GM12891 (cell line): ENCODE measurements at places on chromosomes 4 and X.

GRCh38 chr4:8646296-8647093 is 53.9 kb downstream of the CPZ start:
- DNase-seq, result no peak

DNA sequence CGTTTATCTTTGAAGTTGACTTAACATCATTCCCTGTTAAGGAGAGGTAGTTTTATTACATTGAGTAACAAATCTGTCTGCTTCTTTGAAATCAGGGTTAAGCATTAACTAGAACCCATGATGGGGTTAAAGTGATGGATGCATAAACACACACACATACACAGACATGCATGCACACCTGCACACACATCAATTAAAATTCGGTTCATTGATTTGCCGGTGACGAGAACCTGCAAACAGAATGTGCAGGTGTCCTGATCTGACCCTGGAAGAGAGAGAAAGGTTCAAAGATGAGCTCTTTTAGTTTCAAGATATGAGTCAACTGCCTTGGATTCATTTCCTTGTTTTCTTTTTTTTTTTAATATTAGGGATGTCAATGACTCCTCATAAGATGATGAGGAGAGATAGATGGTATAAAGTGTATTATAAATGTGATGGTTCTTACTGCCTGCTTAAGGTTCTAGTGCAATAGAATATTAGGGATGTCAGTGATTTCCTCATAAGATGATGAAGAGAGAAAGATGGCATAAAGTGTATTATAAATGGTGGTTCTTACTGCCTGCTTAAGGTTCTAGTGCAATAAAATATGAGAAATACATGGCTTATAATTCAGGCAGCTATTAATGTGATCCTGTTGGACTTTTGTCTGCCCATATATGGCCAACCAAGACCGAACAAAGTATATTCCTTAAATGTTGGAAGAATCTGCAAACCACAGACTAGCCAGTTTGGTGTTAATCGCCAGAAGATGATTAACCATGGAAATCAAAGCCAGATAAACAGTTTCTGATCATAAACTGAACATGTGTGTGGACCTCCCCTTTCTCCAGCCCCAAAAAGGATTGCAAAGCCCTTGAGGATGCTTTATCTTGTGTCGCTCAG is 14.1 kb upstream of the CD99 start:
- DNase-seq, result no peak

DNA sequence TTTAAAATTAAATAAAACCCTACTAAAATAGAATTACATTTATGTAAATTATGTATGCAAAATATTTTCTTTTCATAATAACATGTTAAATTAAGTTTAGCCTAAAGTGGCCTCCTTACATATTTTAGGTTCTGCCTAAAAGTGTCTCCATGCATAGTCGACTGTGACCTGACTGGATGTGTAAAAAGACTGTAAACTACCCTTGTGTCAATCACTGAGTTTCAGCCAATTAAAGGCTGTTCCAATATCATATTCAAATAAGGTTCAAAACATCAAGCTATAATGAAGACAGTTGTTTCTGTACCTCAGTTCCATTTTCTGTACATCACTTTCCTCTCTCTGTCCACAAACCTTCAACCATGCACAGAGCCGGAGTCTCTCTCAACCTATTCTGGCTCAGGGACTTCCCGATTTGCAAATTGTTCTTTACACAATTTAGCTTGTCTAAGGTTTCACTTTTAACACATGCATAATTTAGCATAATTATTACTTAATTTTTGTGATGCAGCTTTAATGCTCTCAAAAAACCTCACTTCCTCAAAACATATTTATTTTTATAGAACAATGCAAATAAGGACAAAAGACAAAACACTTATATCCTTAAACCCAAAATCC is 60.1 kb downstream of the SH3RF1 start:
- no peak for DNase-seq

DNA sequence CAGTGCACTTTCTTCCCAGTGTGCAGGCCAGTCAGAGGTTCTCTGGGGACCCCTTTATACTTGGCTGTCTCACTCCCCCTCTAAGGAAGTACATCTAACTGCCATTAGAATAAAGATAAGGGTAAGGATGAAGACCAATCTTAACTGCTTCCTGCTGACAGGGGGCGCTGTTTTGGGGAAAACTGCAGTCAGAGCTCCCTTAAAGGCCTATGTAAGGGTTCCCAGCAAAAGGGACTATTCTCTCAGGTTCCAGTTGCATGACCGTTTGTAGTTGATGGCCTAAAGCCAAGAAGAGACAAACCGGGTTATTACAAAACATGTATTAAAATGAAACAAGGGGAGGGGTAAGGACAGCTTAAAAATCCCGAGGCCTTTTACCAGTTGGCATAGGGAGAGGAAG is 115.6 kb upstream of the SPIN4 start:
- no peak for DNase-seq

- no peak for DNase-seq
Observed at GRCh38 chr4:176601124-176601523, 191.6 kb downstream of the VEGFC start.

GRCh38 chrX:150508451-150509367 is 59.7 kb upstream of the MTM1 start:
- DNase-seq, result no peak

- DNase-seq, result no peak
Observed at GRCh38 chr4:78591404-78591803, 39.8 kb downstream of the ANXA3 start.

DNA sequence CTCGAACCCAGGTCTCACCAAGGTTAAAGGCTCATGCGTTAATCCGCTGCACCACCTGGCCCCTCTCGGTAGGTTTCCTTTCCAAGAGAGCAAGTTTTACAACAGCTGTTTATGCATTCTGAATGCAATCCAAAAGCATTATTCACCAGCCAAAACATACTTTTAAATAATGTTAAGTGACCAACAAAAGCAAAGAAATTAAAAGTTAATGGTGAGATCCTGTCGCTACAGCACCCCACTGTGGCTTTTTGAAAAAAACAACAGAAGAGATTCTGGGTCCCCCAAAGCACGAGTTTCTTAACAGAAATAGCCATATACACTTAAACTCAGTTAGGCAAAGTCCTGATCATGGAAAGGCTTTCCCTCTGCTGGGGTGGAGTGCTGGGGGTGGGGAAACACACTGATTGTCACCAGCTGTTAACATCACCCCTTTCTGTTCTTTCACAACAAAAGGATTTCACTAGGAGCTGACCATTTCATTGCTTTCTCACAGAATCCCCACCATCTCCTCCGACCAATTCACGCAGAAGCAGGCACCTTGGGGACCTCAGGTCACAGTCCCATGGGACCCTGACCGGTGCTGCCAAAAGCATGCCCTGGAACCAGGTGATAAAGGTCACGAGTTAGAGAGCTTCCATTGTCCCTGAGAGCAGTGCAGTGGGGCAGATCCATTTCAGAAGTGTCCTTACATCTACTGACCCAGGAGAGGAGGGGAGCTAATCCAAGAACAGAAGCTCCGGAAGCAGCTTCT is 51.2 kb downstream of the ZNF827 start:
- no peak for DNase-seq

GRCh38 chr4:89837385-89837992 is 528 bp upstream of the SNCA start:
- peak; percentile 25 for DNase-seq

DNA sequence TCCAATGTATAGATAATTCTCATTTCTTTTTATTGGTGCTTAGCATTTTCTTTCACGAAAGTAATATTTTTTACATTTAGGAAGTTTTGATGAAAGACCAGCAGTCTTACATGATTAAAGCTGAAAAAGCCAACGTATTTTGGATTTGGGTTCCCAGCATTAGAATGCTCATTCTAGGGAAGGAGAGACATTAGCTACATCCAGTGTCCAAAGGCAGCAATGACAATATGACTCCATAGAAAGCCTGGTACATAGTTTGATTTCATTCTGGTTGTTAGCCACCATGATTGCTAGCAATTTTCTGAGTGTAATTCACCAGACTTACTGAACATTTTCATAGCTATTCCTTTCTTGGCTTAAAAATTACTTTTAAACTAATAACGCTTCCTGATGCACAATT is 1397.5 kb downstream of the PCDH7 start:
- DNase-seq, result no peak

DNA sequence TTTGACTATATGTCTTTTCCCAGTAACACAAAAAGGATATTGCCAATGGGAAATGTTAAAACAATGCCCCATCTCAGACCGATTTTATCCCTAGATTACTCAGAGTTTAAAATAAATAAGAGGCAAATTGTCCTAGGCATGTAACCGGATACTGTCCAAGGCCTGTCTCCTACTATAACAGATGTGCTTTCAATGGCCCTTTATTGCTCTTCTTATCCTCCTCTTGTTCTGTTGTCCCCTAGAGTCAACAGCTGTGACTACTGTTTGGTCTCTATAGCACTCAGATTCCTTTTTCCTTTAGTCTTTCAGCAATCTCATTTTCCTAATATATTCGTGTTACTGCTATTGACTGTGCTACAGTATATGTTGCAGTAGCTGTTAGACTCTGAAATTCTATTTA is 66.8 kb upstream of the PLS3 start:
- DNase-seq, result no peak

- DNase-seq, result no peak
Observed at GRCh38 chrX:131063613-131064012, 5.5 kb downstream of the ARHGAP36 start.

GRCh38 chr4:15366721-15367120 is 61.1 kb upstream of the C1QTNF7 start:
- DNase-seq, result no peak

DNA sequence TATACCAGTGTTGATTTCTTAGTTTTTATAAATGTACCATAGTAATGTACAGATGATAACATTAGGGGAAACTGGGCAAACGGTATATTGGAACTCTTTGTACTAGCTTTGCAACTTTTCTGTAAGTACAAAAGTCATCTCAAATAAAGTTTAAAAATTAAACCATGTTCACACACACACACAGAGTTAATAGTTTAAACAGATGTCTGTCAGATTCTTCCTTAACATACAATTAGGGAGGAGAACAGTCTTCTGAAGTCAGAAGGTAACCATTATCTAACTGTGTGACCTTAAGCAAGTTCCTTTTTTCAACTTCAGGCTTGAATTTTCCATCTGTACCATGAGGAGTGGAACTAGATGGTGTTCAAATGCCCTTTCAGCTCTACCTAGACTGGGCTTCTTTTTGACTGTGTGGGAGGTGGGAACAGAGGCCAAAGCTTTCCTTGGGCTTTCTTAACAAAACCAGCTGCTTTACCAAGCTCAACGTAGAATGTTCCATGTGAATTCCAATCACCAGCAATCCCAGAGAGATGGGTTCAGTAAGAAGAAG is 127.8 kb downstream of the NEXMIF start:
- DNase-seq, result no peak

DNA sequence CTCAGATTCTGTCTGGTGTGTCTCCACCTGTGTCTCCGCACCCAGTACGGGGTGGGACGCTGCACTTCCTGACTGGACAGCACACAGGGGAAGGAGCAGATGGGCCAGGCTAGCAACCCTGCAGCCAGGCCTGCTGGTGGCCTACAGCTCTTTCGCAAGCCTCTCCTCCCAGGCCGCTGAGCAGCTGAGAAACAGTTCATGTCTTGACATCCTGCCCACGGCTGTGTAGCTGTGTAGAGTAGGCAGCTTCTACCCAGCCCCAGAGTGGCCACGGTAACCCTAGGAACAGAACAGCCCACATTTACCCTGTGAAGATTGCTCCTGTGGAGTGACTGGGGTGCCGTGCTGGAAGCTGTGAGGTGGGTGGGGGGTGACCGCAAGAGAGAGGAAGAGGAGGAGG is 38.9 kb downstream of the CCNQ start:
- no peak for DNase-seq

- DNase-seq, result no peak
Observed at GRCh38 chrX:4936315-4936714, 1222.9 kb upstream of the PRKX start.

- DNase-seq, result no peak
Observed at GRCh38 chr4:182222766-182223165, 20.4 kb upstream of the TENM3 start.

- DNase-seq, result no peak
Observed at GRCh38 chrX:135740681-135741149, 27.3 kb downstream of the CT45A1 start.

- peak; percentile 6 for DNase-seq
Observed at GRCh38 chrX:123884809-123885408, 25.1 kb downstream of the XIAP start.

DNA sequence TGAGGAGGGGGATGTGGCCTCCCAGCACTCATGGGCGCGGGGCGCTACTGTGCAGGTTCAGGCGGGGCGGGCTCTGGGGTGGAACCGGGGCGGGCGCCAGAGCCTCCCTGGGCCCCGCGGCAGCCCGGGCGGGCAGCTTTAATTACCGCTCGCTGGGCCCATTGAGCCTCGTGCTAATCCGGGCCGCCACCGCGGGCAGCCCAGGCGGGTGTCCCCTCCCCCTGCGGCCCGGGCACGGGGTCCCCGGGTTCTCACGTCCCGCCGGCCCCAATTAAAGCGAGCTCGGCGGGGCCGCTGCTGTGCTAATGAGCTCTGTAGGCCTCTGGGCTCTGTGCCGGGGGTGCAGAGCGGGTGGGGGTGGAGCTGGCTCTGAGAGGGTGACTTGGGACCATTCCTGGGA is 22.8 kb upstream of the FGFR3 start:
- no peak for DNase-seq

DNA sequence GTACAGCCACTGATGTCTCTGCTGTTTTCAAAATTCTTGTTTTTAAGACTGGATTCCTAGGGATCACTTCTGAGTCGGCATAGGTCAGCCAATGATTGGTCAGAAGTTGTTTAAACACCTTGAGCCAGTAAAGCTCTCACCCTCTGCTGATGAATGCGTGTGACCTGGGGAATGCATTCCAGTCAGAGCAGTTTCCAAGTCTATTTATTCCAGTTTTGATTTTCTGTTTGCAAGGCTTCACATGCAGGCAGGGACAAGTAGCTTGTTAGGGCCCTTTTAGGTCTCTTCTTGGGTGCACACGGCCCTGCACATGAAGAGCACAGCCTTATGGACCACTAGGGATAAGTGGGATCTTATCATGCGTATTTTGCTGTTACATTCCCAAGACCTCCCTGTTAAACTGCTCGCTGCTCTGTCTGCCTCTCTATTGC is 47.0 kb downstream of the KLHL15 start:
- DNase-seq, result no peak

DNA sequence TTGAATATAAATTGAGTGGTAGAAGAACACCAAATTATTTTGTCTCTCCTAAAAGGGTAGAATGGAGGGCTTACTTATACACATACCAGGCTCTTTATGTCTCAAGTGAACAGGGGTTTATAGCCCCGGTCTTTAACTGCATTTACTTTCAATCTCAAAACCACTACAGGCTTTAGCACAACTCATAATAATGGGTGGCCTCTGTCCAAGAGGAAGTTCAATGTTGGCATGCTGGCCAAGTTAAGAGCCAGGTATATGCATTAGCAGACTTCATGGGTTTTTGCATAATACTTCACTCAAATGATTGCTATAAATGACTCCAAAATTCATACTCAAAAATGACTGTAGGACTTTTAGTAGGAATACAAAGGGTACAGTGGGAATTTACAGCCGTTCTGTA is 118.5 kb upstream of the OTUD4 start:
- DNase-seq, result no peak
